ENCODE measurements at places on chromosomes 5 and 9. TPM values are rescaled to one million over a fixed set of nuclear protein-coding genes. Genes with fewer than 3 reads are reported as not detected.

DNA sequence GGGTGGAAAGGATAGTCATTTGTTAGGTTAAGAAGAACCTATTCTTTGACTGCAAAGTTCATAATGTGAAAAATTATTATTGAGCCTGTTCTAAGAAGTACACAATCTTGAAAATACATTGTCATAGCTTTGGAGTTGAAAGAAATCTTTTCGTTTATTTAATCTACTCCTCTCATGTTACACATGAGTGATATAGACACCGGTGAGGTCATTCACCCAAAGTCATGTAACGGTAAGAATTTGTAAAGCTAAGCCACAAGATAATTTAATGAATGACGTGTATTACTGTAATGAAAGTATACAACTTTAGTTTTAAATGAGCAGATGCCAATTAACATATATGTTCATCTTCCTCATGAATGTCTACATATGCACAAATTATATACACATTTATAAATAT, 284.1 kb upstream of the PDE4D start:
- no peak for DNase-seq

Gene GRIN1
- total RNA-seq: 2.1 TPM

Gene SLC6A19
- total RNA-seq: not detected

Gene ZBTB5
- total RNA-seq: 14.5 TPM

Gene PCDHA3
- 0.67 TPM for total RNA-seq
